ENCODE measurements at places on chromosomes 4 and X.

DNA sequence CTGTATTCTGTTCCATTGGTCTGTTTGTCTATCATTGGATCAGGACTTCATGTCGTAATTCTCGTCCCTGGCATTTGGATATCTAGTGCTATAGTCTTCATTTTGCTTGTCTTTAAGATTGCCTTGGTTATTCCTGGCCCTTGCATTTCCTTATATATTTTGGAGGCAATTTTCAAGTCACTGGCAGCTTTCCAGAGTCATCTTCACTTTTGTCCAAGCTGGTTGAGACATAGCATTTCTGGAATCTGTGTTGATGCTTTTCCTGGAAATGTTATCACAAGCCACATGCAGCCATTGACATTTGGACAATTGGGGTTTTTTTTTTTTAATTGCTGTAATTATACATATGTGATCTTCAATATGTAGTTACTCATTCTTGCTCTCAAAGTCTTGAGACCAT, 45.2 kb upstream of the HGFAC start:
- no peak for DNase-seq

- DNase-seq, result no peak
Measured at GRCh38 chr4:30714408-30715031, 5.6 kb upstream of the PCDH7 start.

- DNase-seq, result no peak
Measured at GRCh38 chr4:187849556-187850225, 145.9 kb upstream of the ZFP42 start.

DNA sequence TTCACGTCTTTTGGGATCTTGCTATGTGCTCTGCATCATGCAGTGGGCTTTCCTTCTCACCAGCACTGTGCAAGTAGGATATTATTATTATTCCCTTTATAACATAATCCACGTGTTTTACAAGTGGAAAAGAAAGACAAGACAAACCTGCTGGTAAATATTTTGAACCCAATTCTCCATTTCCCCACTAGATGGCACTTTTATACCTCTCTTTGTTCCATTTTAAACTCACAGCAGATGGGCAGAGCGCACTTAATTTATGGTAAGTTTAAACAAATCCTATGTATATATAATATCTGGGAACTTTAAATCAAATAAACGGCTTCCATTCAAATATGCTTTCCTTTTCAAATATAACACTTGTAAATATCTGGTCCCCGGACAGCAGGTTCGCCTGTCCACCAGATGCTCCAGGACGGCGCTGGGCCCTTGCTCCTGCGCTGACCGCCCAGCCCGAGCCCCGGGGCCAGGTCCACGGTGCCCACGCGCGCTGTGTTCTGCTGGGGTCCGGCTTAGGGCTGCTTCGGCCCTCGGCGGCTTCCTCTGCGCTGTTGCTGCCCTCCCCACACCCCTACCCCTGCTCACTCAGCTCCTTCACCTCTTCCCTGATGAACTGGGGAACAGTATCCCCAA, 31.1 kb downstream of the F11 start:
- no peak for DNase-seq

- no peak for DNase-seq
Measured at GRCh38 chr4:41058426-41058825, 155.9 kb downstream of the APBB2 start.

DNA sequence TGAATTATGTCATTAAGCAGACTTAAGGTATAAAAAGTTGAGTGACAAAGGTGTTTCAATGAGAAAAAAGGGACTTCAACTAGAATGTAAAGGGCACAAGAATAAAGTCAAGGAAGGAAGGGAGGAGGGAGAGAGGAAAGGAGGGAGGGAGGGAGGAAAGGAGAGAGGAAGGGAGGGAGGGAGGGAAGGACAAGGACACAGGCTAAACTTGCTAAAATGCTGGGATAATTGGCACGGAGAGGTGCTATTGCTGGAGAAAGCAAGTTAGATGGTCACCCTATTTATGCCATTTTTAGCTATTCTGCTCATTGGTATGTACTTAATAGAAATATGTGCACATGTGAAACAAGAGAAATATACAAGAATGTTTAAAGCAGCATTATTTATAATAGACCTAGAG, 44.9 kb upstream of the SPP1 start:
- DNase-seq, result no peak

- DNase-seq, result no peak
Measured at GRCh38 chrX:48626401-48627298, 29.4 kb downstream of the WDR13 start.

GRCh38 chrX:65932173-65933084, 107.5 kb downstream of the VSIG4 start:
- no peak for DNase-seq

GRCh38 chrX:110145854-110146253, 142.9 kb downstream of the TMEM164 start:
- no peak for DNase-seq
